ENCODE measurements at places on chromosomes 7 and 10.

DNA sequence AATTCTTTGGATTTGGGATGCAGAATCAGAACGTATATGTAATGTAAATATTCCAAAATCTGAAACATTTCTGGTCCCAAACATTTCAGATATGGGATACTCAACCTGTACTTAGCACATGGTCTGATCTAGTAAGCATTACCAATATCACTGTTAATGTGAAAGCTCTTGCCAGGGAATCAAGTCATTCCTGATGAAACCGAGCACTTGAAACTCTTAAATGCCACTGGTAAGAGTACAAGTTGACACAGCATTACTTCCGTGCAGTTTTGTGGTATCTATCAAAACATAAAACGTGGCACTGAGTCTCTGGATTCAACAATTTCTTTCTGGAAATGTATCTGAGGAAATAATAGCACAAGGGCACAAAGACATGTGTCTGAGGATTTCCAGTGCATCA, 155.7 kb downstream of the RTKN2 start:
- no peak for DNase-seq

DNA sequence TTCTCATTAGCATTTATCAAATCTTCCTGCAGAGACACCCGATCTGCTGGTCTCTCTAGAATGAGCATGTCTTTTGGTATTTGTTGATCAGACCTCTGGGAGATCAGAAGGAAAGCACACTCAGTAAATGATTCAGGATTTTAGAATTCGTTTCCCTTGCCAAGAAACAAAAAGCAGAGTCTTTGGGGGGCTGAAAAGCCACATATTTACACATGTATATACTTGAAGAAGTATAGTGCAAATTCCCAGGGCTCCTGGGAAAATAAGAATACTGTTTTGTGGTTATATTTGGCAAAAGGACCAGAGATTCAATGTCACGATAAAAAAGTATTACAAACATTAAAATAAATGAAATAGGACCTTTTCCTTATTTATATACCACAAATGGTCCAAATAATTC, 100.2 kb downstream of the AGMO start:
- no peak for DNase-seq

GRCh38 chr10:62374862-62375710, 917 bp downstream of the ZNF365 start:
- DNase-seq: no peak

GRCh38 chr7:29199776-29200175, 5.2 kb downstream of the CHN2 start:
- DNase-seq: no peak

DNA sequence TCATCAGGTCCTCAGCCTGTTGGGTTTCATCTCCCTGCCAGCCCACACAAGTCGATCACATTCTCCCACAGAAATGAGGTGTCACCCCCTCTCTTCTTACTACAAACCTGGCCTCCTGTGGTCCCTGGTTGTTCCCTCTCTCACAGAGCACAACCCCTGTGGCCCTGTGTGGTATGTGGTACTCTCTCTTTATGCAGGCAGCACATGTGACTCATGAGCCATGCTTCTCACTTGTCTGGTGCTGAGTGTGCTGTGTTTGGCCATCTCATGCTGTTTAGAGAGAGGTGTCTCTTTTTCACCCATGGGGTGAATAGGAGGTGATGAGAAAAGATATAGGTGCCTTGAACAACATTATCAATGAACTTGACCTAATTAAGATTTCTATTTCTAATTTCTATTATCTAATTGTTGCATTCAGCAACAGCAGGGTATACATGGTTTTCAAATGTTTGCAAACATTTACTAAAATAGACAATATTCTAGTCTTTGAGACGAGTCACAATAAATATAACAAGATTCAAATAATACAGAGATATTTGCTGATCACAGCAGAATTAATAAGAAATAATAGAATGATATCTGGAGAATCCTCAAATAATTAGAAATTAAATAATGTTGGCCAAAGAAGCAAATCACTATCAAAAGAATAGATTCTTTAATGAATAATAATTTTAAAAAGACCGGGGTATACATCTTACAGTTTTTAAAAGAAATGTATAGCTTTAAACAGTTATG, 633.8 kb upstream of the IGFBP3 start:
- DNase-seq: no peak

- no peak for DNase-seq
Observed at GRCh38 chr7:1508277-1508758, 4.1 kb upstream of the INTS1 start.

DNA sequence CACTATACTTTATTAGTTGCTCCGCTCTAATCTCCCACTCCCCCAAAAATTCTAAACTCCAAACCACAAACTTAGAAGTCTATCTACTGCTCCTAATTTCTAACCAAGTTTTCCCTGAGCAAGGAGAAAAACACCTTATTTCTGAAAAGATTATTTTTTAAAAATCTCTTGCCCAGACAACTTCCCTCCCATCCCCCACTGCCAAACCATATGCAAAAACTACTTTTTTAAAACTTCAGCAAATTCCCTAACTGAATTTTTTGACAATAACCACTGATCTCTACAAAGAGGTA, 1.9 kb downstream of the UBE2H start:
- DNase-seq: no peak

GRCh38 chr10:132375795-132376297, 21.2 kb upstream of the PWWP2B start:
- DNase-seq: no peak

GRCh38 chr7:55063061-55063460, 44.2 kb downstream of the EGFR start:
- DNase-seq: no peak

DNA sequence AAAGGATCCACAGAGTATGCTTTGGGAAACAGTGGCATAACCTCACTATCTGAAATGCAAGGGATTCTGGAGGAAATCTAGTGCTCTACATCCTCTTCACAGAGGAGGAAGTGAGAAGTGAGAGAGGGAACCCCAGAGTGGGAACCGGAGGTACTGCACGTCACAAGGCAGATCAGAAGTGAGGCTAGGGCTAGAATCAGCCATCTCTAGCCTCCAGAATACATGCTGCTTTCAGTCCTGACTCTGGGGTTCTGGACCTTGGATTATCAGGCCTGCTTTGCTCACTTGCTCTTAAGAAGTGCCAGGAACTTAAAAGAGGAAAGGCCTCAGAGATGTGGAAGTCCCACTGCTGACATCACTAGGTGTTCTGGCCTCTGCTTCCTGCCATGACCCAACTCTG, 25.7 kb downstream of the ZNF503 start:
- no peak for DNase-seq

DNA sequence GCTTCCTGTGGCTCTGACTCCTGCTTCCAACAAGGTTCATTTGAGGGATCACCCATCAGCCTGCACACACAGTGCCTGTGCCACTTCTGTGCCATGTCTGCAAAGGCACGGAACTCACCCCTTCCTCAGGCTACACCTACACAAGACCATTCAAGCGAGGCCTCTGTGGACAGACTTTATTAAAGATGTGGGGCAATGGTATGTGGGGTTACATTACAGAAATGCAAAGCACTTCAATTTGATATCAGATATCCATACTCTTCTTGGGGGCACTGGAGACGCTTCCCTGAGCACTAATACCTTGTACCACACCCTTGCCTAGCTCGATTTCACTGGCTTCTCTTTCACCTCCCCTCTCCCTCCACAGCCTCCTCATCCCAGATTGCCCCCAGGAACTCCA, 84.4 kb upstream of the FGL2 start:
- no peak for DNase-seq

GRCh38 chr7:36058020-36058592, 94.9 kb upstream of the EEPD1 start:
- no peak for DNase-seq

DNA sequence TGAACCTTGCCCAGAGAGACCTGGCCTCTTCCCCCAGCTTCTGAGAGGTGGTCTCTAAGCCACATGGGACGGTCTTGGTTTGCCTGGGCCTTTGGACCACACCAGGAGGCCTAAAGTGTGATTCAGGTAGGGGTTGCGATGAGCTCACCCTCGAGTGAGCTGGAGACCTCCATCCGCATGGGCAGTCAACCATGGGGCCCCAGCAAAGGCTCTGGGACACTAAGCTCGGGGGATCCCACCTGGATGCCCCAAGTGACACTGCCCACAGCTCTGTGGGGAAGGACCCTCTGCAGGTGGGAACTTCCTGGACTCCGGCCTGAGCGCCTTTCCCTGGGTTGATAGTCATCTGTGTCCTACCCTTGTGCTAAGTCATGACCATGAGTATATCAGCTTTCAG, 57.1 kb upstream of the FAM20C start:
- DNase-seq: no peak

DNA sequence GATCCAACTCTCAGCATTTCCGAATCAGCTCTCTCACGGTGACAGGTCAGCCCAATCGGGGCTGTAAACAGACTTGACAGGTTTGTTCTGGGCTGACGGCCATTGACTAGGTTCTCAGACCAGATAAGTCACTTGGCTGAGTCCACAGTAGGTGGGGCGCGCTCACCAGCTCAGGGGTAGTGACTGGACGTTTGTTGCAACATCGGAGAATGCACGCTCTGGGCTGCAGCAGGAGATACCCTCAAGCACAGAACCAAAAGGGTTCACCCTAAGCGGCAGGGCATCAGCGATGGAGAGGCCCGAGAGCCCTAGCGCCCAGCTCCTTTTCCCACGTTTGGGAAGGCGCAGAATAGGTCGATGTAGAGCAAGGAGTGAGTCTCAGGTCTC, 1.8 kb downstream of the KLLN start:
- DNase-seq: no peak

- DNase-seq: no peak
Observed at GRCh38 chr10:1094112-1095057, 38.2 kb downstream of the WDR37 start.

GRCh38 chr7:144873316-144873845, 37.5 kb upstream of the TPK1 start:
- no peak for DNase-seq

- no peak for DNase-seq
Observed at GRCh38 chr10:124283949-124284250, 134.8 kb downstream of the OAT start.

DNA sequence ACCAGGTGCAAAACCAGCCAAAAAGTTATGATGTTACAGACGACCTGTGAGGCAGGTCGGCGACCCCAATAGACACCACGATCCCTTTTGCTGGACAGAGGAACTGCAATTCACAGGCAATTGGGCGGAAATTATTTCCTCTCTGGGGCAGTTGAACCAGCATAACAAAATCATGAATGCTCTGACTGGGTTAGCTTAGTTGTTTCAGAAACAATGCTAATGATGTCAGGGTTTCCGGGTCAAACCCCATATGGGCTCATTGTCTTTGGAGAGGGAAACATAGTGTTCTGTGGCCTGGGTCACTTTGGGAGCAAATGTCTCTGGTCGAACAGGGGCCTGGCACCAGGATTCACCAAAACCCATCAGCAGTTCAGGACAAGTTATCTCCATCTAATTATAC, 669.1 kb upstream of the NRP1 start:
- DNase-seq: no peak

DNA sequence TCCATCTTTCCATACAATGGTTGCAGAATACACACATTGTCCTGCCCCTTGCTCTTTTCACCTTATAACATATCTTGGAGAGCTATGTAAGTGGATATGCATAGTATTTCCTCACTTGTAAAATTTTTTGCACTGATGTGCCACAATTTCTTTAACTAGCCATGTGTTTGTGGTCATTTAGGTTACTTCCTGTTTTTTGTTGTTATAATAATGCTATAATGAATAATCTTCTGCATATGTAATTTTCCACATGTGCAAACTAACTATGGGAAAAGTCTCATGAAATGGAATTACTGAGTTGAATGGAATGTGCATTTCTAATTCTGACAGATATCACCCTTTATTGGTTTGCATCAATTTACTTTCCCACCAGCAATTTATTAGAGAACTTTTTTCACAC, 2.8 kb downstream of the TAS2R41 start:
- DNase-seq: no peak

GRCh38 chr10:13634207-13634606, 47.4 kb downstream of the PRPF18 start:
- no peak for DNase-seq

DNA sequence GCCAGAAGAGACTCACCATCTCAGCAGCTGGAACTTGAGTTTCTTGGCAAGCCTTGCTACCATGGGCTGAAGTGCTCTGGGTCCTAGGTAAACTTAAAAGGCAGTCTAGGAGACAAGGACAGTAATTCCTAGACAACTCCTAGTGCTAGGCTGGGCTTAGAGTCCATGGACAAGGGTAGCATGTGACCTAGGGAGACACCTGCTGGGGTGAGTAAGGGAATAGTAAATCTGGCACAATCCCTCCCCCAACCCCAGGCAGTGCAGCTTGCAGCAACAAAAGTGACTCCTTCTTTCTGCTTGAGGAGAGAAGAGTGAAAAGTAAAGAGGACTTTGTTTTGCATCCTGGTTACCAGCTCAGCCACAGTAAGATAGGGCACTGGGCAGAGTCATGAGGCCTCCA, 316.5 kb upstream of the IMMP2L start:
- DNase-seq: no peak

GRCh38 chr7:51029701-51030191, 247.1 kb upstream of the GRB10 start:
- no peak for DNase-seq

- DNase-seq: no peak
Observed at GRCh38 chr10:58741673-58742072, 229.0 kb downstream of the BICC1 start.

- no peak for DNase-seq
Observed at GRCh38 chr10:123974406-123974805, 82.8 kb upstream of the CPXM2 start.

DNA sequence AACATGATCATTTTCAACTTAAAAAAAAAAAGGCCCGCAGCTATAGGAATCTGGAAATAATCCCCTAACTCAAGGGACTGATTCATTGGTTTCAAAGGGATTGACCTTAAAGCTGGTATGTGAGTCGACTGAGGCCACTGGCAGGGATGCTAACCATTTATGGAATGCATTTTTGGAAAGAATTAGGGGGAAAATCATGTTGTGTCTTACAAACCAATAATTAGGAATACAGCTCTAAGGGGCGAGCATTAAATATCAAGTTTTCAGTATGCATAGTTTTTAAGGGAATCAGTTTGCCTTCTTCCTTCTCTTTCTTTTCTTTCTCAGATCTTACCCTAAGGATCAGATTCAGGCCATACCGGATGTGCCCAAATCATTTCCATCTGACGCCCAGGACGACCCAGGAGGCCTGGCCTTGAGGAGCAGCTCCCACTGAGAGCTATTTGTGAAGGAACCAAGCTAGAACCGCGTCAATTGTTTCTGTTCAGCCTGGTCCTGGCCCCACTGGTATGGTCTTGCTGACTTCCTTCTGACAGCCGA, 48.7 kb downstream of the BPGM start:
- no peak for DNase-seq

DNA sequence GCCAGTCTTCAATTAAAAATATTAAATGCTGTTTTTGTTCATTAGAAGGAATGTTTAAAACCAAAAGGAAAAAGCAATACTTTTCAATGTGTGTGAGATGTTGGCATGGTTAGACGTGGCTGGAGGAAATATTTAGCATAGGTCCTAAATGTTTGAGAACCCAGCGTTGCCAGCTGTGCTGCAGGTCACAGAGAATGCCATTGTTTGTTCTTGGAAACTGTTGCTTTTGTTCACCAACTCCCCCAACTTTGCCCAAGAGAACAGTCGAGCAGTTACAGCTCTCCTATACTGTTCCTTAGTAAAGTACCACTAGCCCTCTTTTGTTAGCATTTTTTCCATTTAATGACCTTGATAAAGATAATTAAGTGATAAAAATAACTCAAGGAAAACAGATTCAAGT, 44.5 kb upstream of the ELMO1 start:
- no peak for DNase-seq
